Caco-2 (cell line): ENCODE measurements at places on chromosomes 13 and 19.

GRCh38 chr13:58655086-58655485, 1023.5 kb downstream of the PCDH17 start:
- no peak for DNase-seq

- no peak for DNase-seq
Observed at GRCh38 chr19:15288146-15288963, 44.0 kb downstream of the BRD4 start.

DNA sequence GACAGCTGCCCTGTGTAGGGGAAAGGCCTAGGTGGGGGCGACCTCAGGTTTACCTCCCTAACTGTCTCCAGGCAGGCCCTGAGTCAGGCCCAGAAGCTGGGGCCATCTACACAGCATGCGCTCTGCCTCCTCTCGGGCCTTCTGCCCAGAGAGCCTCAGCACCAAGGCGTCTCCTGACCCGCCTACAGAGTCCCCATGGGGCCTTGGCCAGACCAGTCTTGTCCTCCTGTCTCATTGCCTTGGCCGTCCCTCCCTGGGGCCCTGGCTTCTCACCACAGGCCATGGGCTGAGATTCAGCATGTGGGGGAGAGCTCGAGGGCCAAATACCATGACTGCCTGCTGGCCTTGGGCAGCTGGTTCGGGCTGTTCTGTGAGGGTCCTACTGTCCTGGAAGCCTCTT, 59.0 kb downstream of the SMARCA4 start:
- no peak for DNase-seq

- no peak for DNase-seq
Observed at GRCh38 chr13:75959861-75960481, 323.8 kb downstream of the LMO7 start.

DNA sequence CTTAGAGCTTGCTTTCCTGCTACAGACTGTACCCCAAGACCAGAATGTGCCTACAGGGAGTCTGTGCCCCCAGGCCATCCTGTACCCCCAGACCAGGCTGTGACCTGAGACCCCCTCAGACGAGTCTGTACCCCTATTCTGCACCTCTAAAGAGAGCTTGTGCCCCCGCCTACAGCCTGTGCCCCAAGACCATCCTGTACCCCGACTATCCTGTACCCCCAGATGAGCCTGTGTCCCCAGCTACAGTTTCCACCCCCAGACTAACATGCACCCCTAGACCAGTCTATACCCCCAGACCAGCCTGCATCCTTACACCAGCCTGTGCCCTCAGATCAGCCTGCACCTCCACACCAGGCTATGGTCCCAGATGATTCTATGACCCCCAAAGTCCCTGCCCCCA, 2.0 kb downstream of the CACNG6 start:
- no peak for DNase-seq

DNA sequence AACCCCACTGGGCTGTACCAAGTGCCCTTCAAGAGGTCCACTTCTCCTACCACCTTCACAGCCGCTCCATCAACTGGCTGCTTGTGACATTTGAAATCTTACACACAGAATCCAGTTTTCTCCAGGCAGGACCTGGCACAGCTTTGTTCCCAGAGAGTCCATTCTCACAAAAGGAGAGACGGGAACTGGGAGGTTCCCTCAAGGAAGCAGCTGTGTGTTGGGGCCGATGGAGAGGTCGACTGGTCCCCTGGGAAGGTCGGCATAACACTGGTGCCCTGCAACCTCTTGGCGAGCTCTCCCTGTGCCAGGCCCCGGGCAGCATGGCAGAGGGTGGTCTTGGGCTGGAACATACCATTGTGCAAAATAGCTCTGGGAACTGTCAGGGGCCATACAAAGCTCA, 21.5 kb downstream of the ELL start:
- DNase-seq = no peak

- DNase-seq = no peak
Observed at GRCh38 chr19:49393881-49394280, 5.8 kb downstream of the KASH5 start.

DNA sequence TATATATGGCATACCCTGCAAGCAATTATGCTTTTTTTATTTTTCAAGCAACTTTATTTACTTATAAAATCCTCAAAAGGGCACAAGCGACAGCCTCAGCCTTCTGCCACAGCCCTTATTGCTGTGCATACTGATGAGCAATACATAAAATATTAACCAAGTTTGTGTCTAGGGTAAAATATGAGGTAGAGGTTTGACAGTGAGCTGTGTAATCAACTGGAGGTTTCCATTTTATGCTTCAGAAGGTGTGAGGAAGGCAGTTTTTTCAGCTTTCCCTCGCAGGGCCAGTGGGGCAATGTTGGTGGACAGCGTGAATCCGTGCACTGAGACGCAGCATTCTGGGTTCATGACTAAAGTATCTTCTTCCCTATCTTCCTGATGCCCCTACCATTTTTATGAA, 310.4 kb downstream of the IRS2 start:
- DNase-seq = no peak

- no peak for DNase-seq
Observed at GRCh38 chr19:32718286-32718685, 1.3 kb upstream of the TDRD12 start.

GRCh38 chr13:23678795-23679194, 108.6 kb downstream of the TNFRSF19 start:
- no peak for DNase-seq

GRCh38 chr13:80338781-80339562, 2.0 kb downstream of the SPRY2 start:
- peak; percentile 72 for DNase-seq

GRCh38 chr19:843180-843835, 2.5 kb downstream of the PRTN3 start:
- DNase-seq = peak; percentile 54

DNA sequence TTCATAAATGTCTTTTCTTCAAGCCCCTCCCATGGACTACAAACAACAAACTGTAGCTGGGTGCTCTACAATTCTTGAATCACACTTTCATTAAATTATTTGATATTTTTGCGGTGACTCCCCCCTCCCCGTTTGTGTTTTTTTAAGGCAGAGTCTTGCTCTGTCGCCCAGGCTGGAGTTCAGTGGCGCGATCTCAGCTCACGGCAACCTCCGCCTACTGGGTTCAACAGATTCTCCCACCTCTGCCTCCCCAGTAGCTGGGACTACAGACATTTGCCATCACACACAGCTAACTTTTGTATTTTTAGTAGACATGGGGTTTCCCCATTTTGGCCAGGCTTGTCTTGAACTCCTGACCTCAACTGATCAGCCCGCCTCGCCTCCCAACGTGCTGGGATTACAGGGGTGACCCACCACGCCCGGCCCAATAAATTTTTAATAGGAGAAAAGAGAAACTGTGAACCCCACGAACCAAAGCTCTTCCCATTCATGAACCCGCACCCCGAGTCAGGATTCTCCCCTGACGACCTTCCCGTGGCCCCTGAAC, 703 bp downstream of the ZNF506 start:
- no peak for DNase-seq

- DNase-seq = no peak
Observed at GRCh38 chr19:35929876-35930275, 6.3 kb upstream of the LRFN3 start.

DNA sequence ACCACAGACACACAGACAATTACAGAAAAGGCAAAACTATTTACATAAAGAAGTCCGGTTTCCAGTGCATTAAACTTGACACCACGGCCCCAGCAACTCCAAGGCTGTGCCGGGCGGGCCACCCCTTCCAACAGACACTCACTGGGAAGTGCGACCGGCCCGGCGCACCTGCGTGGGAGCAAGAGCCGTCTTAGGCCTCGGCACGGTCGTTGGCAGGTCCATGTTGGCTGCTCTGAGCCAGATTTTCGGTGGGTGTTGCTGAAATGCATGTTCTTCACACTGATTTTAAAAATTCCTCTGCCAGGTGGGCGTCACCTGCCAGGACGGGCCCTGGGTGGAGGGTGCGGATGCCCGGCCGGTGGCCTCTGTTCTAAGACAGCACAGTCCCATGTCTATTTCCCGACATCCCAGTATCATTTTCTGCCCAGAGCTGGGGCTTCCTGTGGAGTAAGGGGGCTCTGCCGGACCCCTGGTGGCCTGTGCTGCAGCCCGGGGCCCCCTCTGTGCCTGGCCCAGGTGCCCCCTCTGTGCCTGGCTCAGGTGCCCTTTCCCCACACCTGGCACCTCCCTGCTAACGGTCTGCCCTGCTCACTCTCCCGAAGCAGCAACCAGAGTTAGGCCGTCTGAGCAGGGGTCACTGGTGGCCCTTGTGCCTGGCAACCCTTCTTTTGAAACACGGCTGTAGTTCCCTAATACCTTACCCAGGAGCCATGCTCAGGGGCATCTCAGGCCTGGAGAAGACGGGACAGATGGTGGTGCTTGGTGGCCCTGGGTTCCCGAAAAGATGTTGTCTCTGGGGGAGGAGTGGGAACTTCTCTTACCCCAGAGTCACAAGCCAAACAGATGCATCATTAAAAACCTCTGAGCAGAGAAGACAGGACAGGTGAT, 9.2 kb downstream of the TMEM255B start:
- no peak for DNase-seq

DNA sequence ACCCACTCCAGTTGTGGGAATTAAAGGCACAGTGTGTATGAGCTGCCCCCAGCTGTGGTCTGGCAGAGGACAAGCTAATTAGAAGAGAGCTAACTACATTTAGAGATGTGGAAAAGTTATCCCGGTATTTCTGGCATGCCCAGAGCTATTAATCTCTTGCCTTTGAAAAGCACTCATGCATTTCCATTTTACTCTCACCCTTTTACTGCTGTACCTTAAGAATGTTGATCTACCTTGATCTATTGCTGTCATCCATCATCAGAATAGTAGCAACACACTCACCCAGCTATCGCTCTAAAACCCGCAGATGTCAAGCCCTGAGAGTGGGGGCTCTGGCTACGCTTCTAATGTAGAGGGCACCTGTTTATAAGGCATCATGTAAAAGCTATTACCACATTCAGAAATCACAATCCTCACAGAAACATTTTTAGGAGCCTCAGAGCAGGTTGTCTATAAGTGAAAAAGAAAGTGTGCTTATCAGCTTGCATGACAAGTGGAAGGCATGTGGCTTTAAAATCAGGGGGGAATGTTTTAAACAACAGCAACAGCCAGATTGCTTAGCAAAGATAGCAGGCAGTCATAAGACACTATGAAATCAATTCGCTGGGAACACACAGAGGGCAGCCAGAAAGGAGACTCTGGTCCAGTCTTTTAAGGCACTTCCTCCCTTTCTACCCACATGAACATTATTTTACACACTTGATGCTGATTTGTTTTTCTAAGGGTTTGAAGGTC, 224.2 kb upstream of the IRS2 start:
- no peak for DNase-seq

DNA sequence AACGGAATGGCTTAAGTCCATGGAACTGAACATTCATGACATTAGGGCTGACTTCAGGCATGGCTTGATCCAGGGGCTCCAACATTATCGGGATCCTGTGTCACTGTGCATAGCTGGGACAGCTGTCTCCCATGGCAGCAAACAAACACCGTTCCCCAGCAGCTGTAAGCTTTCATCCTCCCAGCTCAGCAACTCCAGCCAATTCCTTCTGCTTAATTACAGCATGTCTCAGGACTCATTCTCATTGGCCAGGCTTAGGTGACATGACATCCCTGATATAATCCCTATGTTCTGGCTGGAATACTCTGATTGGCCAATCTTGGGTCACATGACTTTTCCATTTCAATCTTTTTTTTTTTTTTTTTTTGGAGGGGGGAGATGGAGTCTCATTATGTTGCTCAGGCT, 10.9 kb upstream of the TLE5 start:
- DNase-seq = no peak

GRCh38 chr13:35690581-35691207, 214.2 kb upstream of the MAB21L1 start:
- no peak for DNase-seq

DNA sequence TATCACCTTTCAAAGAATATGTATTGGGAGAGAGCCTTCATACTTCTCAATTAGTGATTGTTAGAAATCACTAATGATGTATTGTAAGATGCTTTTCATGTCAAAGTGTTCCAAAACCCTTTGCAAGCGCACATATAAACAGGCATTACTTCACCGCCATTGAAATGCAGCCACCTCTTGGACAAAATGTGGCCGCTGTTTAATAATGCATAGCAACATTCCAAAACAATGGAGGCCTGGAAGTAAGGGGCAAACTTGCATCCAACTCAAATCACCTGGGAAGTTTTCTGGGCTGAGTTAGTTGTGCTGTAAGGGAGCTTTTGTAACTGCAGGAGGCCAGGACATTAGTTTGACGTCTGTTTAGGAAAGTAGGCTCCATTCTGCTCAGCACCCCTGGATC, 438.1 kb downstream of the FGF9 start:
- no peak for DNase-seq

GRCh38 chr13:20491926-20492435, 33.7 kb downstream of the CRYL1 start:
- no peak for DNase-seq

DNA sequence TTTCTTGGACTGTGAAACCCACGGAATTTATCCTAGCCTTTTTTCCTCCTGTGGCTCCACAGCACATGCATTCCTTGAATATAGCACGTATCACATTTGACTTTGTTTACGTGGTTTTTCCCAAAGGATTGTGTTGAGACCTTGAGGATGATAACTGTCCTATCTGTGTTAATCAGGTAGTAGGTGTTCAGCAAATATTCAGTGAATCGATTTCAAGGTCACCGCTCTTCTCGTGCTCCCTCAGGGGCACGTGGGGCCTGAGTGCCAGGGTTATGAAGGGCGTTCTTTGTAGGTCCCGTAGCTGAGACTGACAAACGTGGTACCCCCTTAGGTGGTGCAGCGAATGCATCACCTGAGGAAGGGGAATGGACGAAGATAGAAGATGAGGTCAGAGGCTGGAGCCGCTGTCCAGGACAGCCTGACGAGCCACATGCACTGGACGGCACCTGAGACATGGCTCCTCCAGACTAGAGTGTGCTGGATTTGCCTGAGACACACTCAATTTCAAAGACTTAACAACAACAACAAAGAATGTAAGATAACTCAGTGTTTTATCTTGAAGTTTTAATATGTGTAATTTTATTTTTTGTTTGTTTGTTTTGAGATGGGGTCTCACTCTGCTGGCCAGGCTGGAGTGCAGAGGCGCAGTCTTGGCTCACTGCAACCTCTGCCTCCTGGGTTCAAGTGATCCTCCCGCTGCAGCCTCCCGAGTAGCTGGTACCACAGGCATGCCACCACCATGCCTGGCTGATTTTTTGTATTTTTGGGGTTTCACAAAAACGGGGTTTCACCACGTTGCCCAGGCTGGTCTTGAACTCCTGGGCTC, 131.2 kb upstream of the RNF113B start:
- DNase-seq = no peak

GRCh38 chr19:2076526-2076944, 19.6 kb downstream of the MOB3A start:
- no peak for DNase-seq

DNA sequence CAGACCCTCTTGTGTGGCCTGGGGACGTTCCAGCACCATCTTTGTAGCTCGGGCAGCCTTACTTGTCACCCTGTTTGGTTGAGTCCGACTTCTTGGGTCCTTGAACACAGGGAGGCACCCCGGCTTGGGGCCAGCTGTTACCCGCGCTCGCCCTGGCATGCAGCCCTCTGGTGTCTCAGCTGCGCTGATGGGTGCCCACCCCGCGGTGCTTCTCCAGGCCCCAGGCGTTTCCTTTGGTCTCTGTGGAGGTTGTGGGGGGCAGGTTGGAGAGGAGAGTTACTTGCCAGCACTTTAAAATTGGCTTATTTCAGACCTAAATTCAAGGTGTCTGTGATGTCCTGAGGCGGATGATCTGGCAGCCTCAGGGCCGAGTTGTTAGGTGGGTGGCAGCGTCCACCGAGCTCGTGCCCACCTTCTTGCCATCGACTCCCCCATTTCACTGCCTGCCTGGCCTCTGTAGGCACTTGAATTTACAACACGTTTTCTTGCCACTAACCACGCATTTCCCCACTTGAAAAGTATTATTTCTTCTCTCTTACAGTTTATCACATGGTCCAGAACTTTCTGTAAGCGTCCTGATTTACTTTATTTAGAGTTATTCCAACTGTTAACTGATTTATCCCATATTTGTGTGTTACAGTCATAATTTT, 16.9 kb downstream of the UBAC2 start:
- no peak for DNase-seq
